Renal cortical epithelial cell (primary cell): ENCODE measurements at places on chromosomes 4 and X.

- DNase-seq: no peak
Measured at GRCh38 chrX:1425381-1425780, 27.3 kb downstream of the ASMTL start.

DNA sequence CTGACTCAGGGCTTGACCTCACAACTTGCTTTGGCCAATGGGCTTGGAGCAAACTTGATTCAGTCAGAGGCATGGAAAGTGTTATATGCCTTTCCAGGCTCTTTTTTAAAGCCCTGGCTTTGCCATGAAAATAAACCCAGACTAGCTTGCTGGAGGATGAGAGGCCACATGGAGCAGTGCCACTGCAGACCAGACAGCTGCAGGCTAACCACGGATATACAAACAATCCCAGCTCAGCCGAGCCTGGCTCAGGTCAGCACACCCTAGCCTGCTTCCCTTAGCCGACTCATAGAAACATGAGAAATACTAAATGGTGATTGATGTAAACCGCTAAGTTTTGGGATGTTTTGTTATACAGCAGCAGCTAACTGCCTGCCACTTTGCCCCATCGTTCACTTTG, 345.1 kb downstream of the ARHGAP10 start:
- no peak for DNase-seq

DNA sequence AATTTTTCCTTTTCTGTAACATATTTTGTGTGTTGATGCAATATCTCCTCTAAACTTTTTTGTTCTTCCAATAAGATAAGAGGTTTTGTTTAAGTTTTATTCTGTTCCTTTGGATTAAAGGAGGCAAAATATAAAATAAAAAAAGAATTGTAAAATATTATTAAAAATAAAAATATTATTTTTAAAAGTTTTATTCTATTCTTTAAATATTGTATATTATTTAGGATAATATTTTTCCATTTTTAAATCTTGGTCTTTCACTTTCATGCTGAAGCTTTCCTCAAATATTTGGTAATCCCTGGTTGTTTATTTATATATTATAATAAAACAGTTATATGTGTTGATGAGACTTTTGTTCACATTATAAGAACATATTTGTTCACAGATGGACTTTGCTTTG, 187.9 kb upstream of the PDE5A start:
- no peak for DNase-seq

- no peak for DNase-seq
Measured at GRCh38 chr4:151721466-151721865, 39.3 kb downstream of the GATB start.

DNA sequence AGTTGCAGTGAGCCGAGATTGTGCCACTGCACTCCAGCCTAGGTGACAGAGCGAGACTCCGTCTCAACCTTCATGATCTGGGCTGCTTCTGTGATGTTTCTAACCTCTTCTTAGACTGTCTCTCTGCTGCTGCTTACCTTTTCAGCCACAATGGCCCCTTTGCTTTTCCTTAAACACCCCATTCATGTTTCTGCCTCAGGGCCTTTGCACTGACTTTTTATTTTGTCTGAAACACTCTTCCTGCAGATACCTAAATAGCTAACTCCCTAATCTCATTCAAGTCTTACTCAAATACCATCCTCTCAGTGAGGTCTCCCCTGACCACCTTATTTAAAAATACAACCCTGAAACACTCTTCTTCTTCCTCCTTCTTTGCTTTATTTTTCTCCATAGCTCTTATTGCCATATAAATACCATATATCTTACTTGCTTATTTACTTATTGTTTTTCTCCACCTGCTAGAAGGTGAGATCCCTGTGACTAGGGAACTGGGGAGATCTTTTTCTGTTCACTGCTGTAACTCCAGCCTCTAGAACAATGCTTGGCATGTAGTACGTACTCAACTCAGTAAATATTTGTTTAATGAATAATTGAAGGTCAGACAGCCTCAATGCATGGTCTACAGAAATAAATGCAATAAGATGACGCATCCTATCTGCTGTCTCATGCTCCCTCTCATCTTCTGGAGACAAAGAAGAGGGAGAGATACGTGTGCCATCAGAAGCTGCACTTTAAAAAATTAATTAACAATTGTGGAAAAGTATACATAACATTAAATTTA, 43.8 kb upstream of the SETD7 start:
- peak; percentile 48 for DNase-seq
